Psoas muscle (tissue), 8 donors: ENCODE measurements at places on chromosomes 6 and 20. TPM values are rescaled to one million over a fixed set of nuclear protein-coding genes. Genes with fewer than 3 reads are reported as not detected.

DNA sequence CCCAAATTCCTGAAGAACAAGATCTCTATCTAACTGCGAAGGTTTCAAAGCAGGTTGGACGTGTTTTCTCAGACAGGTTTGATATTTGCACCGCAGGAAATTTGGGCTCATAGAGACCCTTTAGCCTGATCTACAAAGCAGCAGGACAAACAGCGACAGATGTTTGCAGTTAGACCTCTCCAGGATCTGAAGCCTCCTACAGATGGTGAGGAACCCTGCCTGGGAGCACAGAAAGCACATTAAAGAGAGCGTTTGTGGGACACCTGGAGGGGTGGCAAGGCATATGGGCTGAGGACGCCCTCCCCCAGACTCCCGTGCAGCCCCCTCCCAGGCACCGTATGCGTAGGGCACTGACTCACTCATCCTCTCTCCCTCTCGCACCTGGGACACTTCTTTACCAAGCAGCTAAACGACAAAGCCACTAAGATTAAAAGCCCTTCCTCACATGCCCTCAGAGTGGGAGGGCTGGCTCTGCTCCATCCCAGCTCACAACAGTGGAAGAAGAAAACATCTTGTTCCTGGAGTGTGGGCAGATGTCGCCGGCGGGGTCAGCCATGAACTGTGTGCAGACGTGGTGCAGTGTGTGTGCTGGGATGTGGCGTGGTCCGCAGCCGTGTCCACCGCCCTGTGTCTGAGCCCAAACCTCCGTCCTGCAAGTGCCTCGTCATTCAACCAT lies 249.7 kb upstream of the AFDN start:
- no peak overlapping the region for H3K4me3 ChIP-seq
- no peaks in the 10 kb centered on the region for H3K27me3 ChIP-seq
- peaks cover 4% of the 10 kb centered on the region for H3K4me1 ChIP-seq
- H3K36me3 ChIP-seq, result no peaks in the 10 kb centered on the region
- DNase-seq, result no peak

- peak overlapping the region; percentile 30 for H3K4me3 ChIP-seq
- DNase-seq, result no peak
- no peaks in the 10 kb centered on the region for H3K27me3 ChIP-seq
- H3K36me3 ChIP-seq, result no peaks in the 10 kb centered on the region
- H3K4me1 ChIP-seq, result peaks cover 10% of the 10 kb centered on the region
Observed at GRCh38 chr6:158018851-158019361, 37.2 kb downstream of the SYNJ2 start.

- H3K27me3 ChIP-seq, result peaks cover 9% of the 10 kb centered on the region
- H3K27ac ChIP-seq, result no peak overlapping the region
- DNase-seq, result no peak
- H3K36me3 ChIP-seq, result no peaks in the 10 kb centered on the region
- no peak overlapping the region for H3K4me3 ChIP-seq
- H3K4me1 ChIP-seq, result no peaks in the 10 kb centered on the region
Observed at GRCh38 chr20:54680872-54681619, 205.7 kb downstream of the DOK5 start.

GRCh38 chr6:139649732-139650131 lies 275.3 kb upstream of the CITED2 start:
- no peaks in the 10 kb centered on the region for H3K27me3 ChIP-seq
- H3K4me3 ChIP-seq, result no peak overlapping the region
- DNase-seq, result no peak
- H3K36me3 ChIP-seq, result no peaks in the 10 kb centered on the region

Gene LST1
- polyA plus RNA-seq, result 1.8 TPM

Gene HLA-DQA1
- 7.8 TPM for polyA plus RNA-seq

Gene IP6K3
- 95.7 TPM for polyA plus RNA-seq
